Stimulated activated CD4-positive, alpha-beta T cell treated with anti-CD3 and anti-CD28 coated beads, TNF-alpha, amount 100 ng/mL, for 4 hours (primary cell): ENCODE measurements at places on chromosomes 13 and 19.

- DNase-seq, result no peak
Measured at GRCh38 chr13:36251526-36251925, 37.2 kb upstream of the SOHLH2 start.

DNA sequence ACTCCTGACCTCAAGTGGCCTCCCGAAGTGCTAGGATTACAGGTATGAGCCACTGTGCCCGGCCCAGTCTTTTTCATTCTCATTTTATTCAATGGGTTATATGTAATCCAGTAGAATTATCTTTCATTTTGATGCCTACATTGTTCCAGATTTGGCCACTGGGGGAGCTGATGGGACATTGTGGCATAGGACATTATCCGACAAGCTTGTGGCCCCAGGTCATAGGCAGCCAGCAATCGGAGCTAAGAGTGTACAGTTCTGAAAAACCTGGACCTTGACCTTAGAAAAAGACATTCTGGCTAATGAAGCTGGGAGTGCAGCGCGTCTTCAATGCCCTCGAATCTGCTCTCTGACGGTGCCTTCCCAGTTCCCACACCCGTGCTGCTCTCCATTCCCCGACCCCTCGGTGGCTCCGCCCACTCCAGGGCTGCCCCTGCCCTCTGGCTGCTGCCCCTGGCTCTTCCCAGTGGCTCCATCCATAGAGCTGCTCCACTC is 108.7 kb downstream of the TEX29 start:
- DNase-seq, result peak; percentile 5

DNA sequence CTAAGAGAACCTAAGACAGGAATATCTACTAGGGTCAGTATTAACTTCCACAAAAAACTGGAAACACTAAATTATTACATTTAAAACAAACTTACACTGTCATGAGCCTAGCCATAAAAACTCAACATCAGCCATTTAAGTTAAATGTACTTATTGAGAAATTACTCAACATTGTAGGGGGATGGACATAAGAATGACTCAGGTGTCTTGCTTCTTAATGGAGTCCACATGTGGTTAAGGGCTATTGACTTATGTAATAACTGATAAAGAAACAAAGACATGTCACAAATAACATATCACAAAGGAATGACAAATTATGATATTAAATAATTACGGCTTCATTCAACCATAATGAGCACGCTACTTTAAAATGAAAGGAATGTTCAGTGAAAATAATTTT is 36.2 kb downstream of the CLDN10 start:
- no peak for DNase-seq

DNA sequence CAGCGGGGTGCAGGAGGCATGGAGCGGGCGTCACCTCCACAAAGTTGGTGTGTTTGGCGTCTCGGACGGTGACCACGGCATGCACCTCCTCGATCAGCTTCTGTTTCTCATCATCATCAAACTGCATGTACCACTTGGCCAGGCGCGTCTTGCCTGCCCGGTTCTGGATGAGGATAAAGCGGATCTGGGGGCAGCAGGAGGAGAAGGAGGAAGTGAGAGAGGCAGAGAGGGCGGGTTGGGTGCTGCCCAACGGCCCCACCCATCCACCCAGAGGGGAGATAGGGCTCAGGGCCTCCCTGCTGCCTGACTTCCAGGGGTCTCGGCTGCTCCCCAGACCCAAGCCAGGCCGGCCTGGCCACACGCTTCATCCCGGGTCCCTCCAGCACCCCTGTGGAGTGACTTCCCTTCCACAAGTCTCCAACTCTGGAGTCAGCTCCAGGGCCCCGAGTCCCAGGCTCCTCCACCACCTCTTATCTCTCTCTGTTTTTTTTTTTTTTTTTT is 4.6 kb downstream of the AP2S1 start:
- DNase-seq, result no peak

GRCh38 chr13:77719128-77719527 is 21.6 kb downstream of the SLAIN1 start:
- no peak for DNase-seq

GRCh38 chr19:51320280-51320657 is 8.8 kb downstream of the IGLON5 start:
- no peak for DNase-seq

DNA sequence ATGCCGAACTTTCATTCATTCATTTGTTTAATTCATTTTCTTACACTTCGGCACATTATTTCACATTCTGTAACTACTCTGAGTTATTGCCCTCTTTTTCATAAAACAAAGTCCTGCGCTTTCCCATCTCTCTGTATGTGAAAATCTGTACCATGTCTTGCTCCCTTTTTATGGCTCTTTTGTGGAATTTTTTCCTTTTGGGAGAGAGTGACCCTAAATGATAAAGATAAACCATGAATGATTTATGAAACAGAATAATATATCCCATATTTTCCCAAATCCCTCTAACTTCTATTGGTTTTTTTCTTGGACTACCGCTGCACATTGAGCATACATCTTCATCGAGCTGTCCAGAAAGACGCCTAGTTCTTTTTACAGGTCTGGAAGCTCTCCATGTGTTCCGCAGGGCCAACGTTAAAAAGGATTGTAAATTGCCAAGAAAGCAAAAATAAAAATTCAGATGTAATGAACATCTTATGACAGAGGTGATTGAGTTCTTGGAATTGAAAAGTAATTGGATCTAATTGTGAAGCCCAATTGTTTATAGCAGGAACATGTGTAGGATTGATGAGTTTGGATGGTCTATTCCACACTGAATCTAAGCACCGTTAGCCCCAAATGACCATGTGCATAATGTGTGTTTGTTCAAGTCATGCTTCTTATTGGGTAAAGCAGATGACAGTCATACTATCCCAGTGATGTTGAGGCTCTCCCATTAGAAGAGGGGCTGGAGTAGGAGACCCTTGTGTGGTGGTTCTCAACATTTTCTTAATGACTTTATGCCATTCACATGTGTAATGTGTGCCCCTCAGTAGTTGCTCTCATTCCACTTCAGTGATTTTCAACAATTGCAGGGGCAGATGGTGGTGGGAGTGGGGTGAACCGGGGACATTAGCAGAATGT is 378.9 kb downstream of the DLEU7 start:
- no peak for DNase-seq

DNA sequence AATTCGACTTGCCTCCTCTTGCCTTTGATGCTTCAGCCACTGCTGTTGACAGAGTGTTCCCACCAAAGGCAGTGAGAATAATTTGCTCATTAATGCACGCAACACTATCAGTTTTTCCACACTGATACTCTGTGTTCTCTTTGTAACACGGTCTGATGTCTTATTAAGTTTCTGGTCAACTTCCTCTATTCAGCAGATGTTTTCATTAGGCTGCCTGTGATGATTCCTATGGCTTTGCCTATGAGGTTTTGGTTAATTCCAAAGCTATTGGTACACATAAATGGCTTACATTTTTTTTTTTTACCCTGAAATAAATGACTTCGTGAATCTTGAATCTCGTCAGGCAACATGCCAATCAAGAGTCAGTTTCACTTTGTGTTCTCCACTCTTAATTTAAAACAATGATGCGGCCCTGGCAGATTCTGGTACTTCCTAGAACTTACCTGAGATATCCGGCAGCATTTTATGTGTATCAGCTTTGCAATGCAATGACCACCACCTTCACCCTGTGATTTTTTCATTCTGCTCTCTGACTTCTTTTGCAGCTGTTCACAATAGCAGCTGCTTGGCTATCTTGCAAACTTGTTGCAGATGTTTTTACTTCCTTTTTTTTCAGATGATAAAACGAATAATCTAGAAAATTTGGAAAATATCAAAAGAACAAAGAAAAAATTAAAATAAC is 27.5 kb upstream of the KL start:
- DNase-seq, result no peak

- DNase-seq, result no peak
Measured at GRCh38 chr19:3198901-3199700, 13.4 kb downstream of the NCLN start.

DNA sequence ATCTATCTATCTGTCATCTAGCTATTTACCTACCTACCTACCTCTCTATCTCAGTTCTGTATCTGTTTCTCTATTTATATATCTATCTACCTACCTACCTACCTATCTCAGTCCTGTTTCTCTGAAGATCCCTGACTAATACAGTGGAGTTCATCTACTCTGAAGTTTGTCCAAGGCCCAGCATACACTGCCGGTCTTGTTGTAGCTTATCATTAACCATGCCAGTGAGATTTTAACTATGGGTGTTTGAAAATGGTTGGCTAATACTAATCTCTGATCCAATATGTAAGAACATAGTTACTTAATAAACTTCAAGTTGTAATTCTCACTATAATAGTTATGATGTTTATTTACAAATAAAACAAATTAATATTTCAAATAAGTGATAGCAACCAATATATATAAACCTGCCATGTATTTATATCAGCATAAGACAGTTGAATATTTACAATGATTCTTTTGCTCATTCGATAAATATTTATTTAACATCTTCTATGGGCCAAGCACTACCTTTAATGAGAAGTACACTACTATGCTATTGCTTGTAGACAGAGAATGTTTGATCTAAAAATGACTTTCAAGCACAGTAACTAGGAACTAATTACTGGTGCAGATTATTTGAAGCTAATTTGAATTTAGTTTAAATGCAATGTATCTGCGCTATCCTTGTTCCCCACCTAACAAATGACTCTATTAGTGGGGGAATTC is 242.1 kb downstream of the KLF5 start:
- no peak for DNase-seq

- DNase-seq, result no peak
Measured at GRCh38 chr19:19900139-19900728, 512 bp upstream of the ZNF93 start.

GRCh38 chr19:24140099-24140498 is 53.1 kb downstream of the ZNF254 start:
- no peak for DNase-seq

GRCh38 chr13:44844786-44845185 is 144.5 kb downstream of the NUFIP1 start:
- DNase-seq, result no peak
